Cerebellar nuclear complex (tissue), 1 donor: ENCODE measurements at places on chromosomes 13 and 19.

DNA sequence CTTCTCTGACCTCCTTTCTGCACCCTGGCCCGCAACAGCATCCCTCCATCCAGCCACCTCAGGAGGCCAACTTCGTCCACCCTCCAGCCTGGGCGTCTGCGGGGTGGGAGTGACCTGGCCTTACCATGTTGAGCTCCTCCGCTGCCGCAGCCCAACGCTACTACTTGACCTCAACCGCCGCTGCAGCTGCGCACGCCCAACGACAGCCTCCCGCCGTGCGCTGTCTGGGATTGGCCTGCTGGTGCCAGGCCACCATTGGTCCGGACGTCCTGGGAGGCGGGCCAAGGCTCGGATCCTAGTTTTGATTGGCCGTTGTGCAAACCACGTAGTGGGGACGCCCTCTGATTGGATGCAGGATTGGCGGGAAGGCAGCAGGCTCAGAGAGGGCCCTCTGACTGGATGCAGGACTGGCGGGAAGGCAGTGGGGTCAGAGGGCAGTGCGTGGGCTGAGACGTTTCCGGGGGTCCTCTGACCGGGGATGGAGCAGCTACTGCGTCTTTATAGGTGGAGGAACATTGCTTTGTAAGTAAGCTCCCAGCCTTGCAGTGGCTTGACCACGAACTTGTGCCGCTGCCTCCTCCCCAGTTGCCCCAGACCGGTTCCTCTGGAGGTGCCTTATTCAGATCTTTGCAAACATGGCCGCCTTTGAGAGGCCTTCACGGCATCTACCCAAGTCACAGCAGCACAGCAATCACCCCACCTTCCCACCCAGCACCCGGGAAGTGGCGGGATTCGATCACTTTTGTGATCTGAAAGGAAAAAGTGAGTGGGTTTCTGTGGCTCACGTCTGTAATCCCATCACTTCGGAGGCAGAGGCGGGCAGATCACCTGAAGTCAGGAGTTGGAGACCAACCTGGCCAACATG, at the start of gene TUBA3C:
TSS of gene TUBA3C (minus strand) at position 204 of the 865 bp plus-strand sequence. CDS start at position 127, 77 bp downstream.
- DNase-seq = no peak

GRCh38 chr19:48364598-48365348, 606 bp downstream of the SYNGR4 start:
- no peak for DNase-seq

GRCh38 chr13:20337884-20338551, 105.9 kb upstream of the GJB6 start:
- DNase-seq = no peak

DNA sequence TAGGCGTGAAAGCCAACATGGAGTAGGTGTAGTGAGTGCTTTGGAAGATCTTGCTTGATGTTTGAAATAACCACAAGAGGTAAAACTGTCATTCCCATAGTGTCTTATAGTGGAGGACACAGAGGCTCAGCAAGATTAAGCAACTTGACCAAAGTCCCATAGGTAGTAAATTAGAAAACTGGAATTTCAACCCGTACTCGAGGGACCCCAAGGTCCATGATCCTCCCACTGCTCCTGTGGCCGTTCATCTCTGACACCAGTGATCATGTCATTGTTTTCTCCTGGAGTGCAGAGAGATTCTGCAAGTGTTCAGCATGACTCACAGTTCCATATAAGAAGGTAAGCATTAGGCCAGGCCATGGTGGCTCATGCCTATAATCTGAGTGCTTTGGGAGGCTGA, 126.9 kb downstream of the FGF9 start:
- DNase-seq = no peak

DNA sequence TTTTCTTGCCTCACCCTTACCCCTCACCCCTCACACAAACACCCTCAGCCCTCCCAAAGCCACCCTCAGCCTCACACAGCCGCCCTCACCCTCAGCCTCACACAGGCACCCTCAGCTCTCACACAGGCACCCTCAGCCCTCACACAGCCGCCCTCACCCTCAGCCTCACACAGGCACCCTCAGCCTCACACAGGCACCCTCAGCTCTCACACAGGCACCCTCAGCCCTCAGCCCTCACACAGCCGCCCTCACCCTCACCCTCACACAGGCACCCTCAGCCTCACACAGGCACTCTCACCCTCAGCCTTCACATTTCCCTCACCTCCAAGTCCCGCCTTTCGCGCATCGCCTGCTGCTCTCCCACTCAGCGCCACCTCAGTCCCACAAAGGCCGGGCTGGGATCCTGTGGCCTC, 287 bp upstream of the ZSCAN22 start:
- DNase-seq = no peak

- DNase-seq = no peak
Measured at GRCh38 chr13:77779552-77780272, 82.2 kb downstream of the SLAIN1 start.

GRCh38 chr13:37934339-37935191, 65.0 kb upstream of the TRPC4 start:
- no peak for DNase-seq

DNA sequence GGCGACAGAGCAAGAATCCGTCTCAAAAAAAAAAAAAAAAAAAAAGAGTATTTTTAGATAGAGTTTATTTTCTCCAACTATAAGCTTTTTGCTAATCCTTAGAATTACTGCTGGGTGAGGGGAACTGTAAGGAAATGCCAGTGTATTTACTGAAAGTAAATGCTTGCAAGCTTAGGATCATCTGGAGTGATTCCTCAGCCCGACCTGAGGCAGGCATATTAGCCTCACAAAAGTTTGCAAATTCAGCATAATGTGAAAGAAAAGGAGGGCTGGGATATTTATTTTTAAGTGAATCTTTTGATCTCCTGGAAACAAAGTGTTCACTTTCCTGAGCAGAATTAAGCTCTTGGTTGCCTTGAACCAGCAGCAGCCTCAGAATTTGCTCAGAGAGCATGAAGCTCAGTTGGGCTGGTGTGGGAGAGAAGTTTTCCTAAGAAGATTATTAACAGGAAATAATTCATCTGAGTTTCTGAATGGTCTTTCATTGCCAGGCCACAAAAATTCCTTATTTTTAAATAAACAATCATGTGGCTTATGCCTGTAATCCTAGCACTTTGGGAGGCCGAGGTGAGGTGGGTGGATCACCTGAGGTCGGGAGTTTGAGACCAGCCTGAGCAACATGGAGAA, 24.7 kb upstream of the SPATA13 start:
- no peak for DNase-seq

GRCh38 chr13:52156724-52157261, 2.6 kb downstream of the NEK3 start:
- no peak for DNase-seq

DNA sequence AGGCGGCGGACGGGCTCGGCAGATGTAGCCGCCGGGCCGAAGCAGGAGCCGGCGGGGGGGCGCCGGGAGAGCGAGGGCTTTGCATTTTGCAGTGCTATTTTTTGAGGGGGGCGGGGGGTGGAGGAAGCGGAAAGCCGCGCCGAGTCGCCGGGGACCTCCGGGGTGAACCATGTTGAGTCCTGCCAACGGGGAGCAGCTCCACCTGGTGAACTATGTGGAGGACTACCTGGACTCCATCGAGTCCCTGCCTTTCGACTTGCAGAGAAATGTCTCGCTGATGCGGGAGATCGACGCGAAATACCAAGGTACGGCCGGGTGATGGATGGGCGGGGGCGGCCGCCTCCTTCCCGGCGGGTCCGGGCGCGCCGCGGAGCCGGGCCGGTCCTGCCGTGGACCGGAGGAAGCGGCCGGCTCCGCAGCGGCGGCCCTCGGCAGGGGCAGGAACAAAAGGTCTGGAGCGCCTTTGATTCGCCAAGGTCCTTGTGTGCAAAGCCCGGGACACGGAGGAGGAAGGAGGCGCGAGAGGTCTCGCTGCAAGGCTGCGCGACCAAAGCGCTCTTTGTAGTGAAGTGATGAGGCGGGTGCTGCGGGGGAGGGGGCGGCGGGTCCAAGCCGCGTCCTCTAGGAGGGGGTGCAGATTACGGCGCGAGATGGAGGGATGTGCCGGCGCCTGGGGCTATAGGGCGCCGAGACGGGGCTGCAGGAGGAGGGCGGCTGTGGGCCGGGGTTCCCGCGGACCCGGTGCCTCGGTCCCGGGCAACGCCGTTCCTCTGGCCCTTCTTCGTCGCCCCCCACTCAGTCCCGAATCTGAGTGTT, 689 bp downstream of the ING1 start:
- DNase-seq = no peak

GRCh38 chr13:42992764-42993122, 702 bp upstream of the EPSTI1 start:
- no peak for DNase-seq

- DNase-seq = no peak
Measured at GRCh38 chr13:22455036-22455435, 725.7 kb upstream of the SGCG start.

- no peak for DNase-seq
Measured at GRCh38 chr19:33391631-33392249, 18.2 kb downstream of the CEBPG start.

DNA sequence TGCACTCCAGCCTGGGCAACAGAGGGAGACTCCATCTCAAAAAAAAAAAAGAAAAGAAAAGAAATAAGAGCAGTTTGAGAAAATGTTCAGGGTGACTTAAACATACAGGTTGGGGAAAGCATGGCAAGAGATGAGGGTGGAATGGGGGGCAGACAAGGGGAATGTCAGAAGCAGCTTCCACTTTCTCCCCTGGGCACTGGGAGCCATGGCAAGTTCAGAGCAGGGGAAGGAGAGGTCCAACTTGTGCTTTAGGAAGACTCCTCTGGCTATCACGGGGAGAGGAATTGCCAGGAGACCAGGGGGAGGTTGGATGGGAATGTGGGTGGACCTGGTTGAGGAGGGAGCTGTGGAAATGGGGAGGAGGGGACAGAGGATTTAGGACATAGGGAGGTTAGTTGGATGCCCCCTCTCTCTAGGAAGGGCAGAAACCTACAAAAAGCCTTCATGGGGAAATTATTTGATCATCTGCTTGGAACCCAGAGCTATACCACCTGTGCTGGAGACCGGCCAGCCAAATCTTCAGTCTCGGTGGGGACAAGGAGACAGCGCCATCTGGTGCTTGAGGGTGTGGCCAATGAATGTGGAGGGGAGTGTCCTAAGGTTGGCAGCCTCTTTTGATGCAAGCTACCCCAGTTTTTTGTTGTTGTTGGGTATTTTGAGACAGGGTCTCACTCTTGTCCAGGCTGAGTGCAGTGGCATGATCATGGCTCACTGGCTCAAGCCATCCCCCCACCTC, 7.3 kb upstream of the STRN4 start:
- no peak for DNase-seq

DNA sequence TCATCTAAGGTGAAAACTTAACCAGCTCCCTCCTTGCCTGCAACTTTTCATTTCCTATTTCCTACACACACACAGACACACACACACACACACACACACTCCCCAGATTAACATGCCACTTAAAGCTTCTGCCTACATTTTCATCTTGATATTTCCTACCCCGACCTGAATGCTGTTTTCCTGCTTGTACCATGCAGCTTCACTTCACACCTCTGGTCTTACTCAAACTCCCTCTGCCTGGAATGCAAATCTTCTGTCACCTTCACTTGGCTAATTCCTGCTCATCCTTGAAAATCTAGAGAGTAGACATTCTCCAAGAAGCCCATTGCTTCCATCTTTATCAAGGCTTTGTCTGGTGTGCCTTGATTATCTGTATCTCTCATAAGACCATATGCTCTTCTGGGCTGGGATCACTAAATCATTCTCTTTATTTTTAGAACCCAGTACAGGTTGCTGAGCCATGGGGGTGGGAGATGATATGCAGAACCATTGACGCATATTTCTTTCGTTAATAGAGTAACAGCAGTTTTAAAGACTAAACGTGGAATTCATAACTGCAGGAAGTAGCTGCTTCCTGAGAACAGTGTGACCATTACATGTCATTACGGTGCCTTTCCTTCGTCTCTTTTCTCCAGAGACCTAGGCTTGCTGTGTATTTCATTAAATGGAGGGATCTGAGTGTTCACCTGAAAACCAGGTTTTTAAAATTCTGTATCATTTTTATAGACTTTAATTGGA, 37.7 kb downstream of the CNMD start:
- no peak for DNase-seq

DNA sequence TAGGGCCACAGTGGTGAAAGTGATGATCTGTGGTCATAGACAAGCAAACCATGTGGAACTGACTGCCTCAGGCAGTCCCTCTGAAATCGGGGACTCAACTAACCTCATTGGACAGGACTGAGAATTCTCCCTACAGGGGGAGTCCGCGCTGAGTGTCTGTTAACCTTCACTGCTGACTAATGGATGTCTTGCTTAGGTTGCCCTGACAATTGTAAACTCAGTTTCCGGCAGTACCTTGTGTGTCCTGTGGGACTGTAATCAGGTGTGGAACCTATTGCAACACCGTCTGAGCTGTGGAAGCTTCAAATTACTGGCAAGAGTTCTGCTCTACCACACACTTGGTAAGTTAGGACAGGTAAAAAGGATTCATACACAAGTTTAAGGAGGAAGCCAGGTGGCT, 21.8 kb downstream of the ZNF77 start:
- DNase-seq = no peak

GRCh38 chr13:100130092-100130491, 41.2 kb downstream of the PCCA start:
- DNase-seq = no peak

- DNase-seq = no peak
Measured at GRCh38 chr13:79522583-79522982, 41.6 kb downstream of the NDFIP2 start.

DNA sequence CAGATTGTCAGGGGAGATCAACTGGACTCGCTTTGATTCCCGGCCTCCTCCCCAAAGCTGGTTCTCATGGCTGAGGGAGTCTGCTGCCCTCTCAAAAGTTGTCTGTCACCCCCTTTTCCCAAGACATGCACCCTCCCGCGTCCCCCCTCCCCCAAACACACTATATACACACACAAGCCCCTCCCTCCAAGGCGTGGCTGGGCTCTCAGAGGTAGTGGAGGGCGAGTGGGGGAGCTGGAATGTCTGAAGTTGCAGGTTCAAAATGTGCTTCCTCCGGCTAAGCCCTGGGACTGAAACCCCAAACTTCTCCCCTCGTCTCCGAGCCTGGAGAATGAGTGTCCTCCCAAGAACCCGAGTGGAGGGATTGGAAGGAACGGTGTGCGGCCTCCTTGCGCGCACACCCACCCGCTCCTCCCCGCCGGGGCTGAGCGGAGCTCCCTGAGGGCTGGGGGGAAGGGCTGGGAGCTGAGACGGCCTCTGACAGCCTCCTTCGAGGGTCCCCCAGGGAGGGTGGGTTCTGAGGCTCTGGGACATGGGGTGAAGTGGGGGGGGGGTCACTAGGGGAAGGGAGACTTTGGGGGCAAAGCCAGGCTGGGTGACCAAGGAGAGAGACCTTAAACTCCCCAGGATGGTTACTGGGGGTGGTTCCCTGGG, 9.9 kb upstream of the MEIS3 start:
- no peak for DNase-seq

GRCh38 chr19:52941941-52942385, 18.7 kb upstream of the ZNF888 start:
- no peak for DNase-seq
